ENCODE measurements at places on chromosomes 16 and 17. TPM values are rescaled to one million over a fixed set of nuclear protein-coding genes. Genes with fewer than 3 reads are reported as not detected.

DNA sequence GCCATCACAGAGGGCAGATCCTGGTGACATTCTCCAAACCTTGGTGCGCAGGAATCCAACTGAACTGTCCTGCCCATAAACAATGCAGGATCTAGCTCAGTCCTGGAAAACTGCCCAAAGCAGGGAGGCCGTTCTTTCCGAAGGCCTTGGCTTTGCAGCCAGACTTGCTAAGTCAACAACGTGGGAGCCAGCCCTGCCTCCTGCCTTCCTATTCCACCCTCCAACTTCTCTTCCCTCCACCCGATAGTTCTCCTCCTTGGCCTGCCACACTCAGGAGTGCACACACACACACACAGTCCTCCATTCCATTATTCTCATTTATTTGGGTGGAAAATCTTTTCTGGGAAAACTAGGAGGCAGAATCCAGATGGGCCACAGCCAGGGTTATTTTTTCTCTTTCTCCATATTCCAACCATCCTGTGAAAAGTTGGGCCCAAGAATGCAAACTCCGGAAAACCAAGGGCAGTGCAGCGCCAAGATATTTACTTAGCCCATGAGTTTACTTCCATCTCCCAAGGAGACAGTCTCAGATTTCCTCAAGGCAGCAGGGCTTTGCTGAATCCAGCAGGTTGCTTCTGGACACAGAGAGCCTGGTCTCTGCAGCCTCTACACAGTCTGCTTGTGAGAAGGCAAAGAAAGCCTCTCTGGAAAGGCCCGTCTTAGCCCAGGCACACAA is 15.8 kb downstream of the COPRS start:
- DNase-seq, result no peak

DNA sequence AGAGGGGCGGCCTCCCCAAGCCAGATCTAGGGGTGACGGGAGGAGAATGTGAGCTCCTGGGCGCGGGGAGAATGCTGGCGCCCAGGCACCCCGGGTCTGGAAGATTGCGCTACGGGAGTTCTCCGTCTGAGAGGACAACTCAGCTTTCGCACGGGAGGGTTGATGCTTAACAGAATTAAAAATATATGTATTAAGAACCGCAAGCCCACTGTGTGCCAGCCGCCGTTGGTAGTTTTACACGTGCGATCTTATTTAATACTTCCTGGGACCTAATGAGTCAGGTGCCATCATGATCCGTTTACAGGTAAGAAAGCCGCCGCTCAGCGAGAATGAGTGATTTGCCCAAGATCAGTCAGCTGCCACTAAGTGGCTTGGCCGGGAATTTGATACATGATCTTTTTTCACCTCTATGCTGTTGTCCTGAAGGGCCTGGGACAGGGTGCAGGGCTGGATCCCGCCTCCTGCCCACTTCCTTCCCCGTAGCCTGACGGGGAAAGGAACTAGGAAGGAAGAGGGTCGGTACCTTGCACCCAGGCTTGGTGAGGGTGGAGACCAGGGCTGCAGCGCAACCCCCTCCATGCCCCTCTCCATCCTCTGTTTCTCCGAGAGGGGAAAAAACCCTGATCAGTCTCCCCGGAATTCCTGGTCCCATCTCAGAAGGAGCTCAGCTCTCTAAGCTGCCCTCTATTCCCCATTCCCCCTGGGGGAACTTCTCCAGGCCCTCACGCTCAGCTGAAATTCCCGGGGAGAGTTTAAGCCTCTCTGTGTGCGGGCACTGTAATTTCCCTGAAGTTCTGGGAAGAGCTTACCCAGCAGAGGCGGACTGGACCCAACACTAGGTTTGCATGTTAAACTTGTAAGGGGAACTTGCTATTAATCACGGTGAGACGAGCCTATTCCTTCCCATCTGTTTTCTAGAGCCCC is 983 bp downstream of the VAT1L start:
- DNase-seq, result no peak

PLLP gene
- total RNA-seq, result 38.0 TPM

DNA sequence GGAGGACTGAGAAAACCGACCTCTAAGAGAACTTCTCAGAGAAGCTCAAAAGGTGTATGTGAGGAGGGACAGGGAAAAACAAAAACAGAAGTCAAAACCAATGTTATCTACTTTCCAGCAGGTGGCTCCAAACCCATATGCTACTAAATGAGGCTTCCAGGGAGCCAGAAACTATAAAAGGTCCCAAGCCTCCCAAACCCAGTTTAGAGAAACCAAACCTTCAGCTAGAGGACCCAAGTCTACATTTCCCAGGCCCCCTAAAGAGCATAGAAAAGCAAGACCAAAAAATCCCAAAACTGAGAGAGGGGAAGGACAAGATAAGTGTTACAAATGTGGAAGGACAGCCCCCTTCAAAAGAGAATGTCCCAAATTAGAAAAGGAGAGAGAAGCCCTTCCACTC is 3.7 kb downstream of the HPR start:
- no peak for DNase-seq

SLC35G6 gene
- not detected for total RNA-seq

SLC12A3 gene
- total RNA-seq, result not detected

DNA sequence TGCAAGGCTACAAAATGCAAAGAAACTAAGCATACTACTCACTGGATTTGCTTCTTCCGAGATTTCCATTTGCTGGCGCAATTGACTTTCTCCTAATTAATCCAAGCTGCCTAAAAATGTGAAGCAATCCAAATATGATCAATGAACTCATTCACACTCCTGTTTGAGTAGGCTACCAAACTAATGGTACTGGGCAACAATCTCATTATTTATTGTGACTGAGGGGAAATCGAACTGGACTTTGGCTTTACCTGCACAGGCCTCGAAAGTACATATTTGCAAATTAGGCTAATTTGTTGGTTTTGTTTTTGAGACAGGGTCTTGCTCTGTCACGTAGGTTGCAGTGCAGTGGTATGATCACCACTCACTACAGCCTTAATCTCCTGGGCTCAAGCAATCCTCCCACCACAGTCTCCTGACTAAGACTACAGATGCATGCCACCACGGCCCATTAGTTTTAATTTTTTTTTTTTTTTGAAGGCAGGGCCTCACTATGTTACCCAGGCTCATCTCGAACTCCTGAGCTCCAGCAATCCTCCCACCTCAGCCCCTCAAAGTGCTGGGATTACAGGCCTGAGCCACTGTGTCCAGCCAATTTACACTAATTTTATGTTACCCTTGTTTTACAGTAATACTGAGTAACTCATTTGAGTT is 2.6 kb downstream of the ERI2 start:
- no peak for DNase-seq

SLC4A1 gene
- not detected for total RNA-seq

DNA sequence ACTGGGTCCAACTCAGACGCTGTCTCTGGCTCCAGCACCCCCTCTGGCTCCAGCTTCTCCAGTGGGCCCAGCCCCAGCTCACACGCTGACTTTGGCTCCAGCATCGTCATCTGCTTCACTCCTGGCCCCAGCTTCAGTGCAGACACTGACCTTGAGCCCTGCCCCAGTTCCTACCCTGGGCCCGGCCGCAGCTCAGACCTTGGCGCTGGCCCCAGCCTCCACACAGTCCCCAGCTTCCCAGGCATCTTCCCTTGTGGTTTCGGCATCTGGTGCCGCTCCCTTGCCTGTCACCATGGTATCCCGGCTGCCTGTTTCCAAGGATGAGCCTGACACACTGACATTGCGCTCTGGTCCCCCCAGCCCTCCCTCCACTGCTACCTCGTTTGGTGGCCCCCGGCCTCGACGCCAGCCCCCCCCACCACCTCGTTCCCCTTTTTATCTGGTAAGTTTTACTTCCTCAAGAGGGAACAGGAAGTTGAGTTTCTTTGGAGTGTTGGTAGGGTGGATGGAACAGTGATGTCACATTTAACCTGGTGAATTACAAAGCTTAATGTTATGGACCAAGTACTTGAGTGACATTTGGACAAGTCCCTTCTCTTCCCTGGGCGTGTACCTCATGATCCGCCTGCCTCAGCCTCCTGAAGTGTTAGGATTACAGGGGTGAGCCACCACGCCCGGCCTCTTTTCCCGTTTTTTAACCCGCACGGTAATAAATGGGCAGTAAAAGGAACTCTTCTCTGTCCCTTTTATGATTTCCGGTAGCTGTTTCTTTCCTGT is 23.4 kb upstream of the PHKG2 start:
- DNase-seq, result no peak

- DNase-seq, result no peak
Measured at GRCh38 chr16:84565669-84566495, 52.0 kb downstream of the COTL1 start.

RPA1 gene
- 29.8 TPM for total RNA-seq

NOXO1 gene
- 0.38 TPM for total RNA-seq

GSDMA gene
- 3.0 TPM for total RNA-seq

GRCh38 chr16:189604-190186 is 9.4 kb downstream of the HBQ1 start:
- no peak for DNase-seq

GRCh38 chr17:40443988-40444899 is 994 bp downstream of the IGFBP4 start:
- DNase-seq, result no peak

GRCh38 chr16:56316545-56316944 is 108.8 kb downstream of the AMFR start:
- no peak for DNase-seq

GRCh38 chr17:51748749-51749604 is 409.5 kb downstream of the CA10 start:
- no peak for DNase-seq

GAST gene
- not detected for total RNA-seq

Data from esophagus squamous epithelium (tissue), 5 donors.